Activated T-helper 1 cell treated with Interleukin-2 at 50 U/mL for 16 hours (primary cell): ENCODE measurements at places on chromosomes 1 and 21.

DNA sequence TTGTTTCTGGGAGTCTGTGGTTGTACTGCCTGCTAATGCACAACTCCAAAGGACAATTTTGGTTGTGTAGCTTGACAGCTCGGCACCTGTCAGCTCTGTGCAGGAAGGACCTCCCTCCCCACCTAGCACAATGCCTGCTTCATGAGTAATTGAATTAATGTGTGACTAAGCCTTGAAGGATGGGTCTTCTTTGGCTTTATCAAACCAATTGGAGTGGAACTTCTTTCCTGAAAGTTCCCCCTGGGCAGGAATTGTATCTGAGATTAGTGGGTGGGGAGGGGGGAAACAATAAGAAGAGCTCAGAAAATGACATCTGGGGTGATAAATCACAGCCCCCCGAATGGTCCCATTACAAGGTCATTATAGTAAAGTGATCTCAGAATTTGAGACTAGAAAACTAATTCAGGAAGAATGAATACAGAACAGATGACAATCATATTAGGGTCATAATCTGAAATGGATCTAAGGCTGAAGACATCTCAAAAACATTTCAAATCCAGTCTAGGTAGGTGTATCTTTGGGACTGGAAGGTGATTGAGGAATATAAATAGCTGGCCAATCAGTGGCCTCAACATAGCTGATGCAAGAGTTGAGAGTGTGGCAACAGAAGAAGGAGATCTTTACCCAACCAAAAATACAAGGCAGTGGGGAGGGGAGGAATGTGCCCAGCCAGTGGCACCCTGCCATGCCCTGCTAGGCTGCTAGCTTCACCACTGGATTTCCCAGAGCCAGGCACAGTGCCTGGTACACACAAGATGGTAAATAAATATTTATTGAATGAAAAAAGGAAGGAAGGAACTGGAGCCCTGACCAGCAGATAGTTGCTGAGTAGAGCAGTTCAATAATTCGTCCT is 10.1 kb upstream of the SESN2 start:
- no peak for DNase-seq

- DNase-seq: no peak
Observed at GRCh38 chr21:35428937-35429336, 379.8 kb upstream of the RUNX1 start.

GRCh38 chr1:153553096-153553495 is 4.0 kb upstream of the S100A3 start:
- DNase-seq: no peak

DNA sequence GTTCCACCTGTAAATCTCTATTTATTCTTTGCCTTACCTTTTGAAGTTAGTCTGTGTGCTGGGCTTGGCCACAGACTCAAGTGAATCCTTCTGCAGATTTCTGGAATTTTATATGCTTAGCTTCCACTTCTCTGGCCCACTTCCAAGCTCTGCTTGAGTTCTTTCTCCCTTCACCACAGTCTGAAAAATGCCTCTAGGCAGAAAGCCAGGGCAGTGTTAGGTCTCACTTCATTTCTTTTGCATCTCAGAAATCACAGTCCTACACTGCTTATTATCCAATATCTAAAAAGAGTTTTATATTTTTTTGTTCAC is 48.9 kb downstream of the INKA2 start:
- DNase-seq: no peak

DNA sequence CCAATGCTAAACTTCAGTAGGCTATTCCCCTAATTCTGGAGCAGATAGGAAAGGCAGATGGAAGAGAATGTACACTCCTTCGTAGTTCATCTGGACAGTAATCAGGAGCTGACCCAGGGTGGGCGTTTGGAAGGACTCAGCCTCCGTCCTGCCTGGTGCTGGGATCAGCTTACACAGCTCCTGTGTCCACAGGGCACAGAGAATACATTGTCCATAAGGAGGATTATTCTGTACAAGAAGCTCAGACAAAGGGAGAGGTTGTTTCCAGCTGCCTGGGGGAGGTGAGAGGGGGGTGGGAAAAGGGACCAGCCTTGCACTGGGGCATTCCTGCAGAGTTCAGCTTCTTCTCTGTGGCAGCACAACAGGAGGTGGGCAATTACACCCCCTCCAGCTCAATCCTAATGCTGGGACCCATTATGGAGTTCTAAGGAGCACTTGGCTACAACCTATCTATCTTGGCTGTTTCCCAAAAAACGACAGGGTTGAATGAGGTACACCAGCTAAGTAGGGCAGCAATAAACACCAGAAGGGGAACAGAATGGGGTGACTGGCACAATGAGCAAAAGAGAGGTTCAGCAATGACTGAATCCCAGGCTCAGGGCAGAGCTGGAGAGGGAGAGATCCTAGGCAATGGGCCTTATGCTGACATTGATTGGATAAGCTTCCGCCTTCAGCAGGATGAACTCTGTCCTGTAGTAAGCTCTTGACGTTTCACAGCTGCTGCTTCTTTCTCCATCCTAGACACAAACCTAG is 7.4 kb downstream of the MED8 start:
- no peak for DNase-seq

DNA sequence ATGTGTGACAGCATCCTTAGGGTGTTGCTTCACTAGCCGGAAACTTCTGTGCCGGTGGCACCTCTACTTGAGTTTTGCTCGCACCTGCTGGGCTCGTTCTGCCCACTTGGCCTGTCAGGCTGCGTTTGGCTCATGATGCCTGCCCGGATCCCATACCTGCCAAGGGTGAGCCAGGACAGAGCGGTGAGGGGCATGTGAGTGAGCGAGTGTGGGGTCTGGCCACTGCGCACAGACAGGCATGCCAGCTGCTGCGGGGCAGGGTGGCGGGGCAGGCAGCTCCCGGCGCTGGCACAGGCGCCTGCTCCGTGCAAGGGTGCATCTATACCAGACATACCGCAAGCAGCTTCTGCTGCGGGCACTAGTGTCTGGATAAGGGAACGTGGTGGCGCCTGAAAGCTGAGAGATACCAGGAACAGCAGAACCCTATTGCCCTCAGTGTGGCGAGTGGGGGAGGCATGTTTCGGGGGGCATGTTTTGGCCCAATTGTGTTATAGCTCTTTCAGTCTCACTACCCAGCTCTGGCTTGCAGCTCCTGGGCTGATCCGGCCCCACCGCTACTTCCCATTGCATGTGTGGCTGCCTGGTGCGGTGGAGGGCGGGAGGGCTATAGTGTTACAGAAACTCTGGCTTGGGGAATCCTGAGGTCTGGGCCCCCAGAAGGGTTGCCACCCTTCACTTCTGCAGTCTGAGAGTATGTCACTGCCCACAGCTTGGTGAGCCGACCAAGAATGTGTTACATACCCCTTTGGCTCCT is 32.2 kb downstream of the MAGI3 start:
- DNase-seq: no peak

DNA sequence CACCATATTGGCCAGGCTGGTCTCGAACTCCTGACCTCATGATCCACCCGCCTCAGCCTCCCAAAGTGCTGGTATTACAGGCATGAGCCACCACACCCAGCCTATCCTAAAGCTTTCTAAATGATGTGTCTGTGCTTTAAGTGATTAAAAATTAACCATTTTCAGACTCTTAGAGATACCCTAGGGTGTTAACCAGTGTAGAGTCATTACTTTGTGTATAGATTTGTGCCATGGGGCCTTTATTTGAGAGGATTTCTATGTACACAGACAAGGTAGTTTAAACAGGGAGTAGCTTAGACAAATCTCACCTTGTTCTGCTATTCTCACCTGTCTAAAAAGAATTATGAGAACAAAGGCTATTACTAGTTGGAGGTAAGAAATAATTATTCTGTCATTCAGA is 12.7 kb upstream of the PLEKHM2 start:
- DNase-seq: no peak

DNA sequence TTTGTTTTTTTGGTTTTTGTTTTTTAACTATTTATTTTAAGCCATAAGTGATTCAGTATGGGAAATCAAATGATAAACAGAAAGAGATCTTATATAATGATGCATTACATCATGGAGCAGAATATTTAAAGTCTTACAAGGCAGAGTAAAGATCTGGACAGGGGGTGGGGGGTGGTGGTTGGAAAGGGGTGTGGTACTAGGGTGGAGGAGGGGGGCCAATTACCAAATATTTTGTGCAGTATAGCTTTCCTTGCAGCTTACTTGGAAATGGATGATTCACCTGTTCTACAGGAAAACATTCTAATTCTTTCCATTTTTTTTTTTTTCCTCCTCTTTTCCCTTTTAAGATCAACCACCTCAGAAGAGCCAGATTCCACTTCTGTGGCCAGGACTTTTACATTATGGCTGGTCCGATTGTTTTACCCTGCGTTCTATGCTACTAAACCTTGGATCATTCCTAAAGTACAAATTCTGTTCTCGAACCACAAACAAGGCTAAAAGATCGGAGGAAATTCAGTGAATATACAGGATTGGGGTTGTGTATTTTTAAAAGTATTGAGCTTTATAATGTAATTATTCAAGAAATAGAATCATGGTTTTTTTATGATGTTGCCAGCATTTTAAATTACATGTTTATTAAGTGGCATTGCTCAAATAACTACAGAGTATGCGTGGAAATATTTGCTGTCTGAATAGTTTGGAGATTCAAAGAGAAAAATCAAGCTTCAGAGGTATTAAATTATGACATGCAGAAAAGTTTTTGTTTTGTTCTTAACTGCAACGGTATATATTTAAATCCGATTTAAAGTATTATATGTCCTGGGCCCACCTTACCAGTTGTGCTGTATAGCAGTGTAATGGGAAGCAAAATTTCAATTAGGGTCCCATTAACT is 859.5 kb downstream of the USP25 start:
- DNase-seq: no peak

DNA sequence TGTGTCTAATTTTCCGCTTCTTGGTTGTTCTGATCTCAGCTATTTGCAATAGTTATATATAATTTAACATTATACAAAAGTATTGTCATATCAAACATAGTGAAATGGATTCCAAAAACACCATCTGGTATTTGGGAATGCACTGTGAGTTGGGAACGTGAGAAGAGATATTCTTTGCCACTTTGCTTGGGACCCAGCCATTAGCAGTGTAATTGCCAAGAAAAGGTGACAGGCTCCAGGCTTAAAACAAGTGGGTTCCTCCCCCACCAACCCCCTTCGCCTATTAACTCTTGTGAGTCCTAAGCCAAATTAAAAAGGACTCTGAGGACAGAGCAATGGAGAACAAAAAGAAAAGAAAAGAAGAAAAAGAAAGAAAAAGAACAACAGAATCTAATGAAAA is 186.7 kb upstream of the NFIA start:
- no peak for DNase-seq

DNA sequence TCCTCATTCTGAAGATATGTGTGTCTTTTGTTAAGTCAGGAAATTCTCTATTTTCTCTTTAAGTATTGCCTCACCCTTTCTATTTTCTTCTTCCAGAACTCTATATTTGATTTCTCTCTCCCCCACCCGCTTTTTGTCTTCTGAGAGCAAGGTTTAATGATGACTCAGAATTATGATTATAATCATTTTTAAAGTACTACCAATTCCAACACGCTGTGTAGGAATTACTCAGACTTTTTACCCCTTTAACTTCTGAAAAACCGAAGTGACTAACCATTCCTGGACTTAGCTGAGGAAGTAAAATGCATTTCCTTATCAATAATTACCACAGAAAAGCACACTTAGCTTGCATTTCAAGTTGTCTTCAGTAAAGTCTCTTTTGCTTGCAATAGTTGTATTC is 20.8 kb upstream of the SCYL3 start:
- no peak for DNase-seq

GRCh38 chr1:61337037-61337436 is 254.7 kb downstream of the NFIA start:
- DNase-seq: no peak

- DNase-seq: no peak
Observed at GRCh38 chr1:188778578-188778977, 1699.1 kb downstream of the BRINP3 start.

- DNase-seq: no peak
Observed at GRCh38 chr21:29230551-29231261, 68.0 kb upstream of the BACH1 start.

DNA sequence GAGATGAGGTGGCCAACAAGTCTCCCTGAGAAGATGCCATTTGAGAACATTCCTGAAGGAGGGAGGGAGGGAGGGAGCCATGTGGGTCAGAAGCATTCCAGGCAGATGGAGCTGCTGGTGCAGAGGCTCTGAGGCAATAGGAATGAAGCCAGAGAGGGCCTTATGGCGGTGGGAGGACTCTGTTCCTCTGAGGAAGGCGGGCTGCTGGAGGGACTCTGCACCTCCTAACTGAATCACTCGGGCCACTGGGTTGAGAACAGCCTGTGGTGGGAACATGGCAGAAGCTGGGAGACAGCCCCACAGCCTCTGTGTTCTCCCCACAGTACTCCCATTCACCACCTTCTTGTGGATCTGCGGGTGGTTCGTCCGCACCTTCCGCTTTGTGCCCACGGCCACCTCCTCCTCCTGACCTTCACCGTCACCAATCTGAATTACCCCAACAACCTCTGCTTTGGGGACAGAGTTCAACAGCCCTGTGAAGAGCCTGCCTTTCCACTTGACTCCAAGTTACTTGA is 2.4 kb upstream of the TMEM125 start:
- DNase-seq: no peak

- no peak for DNase-seq
Observed at GRCh38 chr1:18111605-18112297, 4.2 kb downstream of the IGSF21 start.

GRCh38 chr1:205942631-205943159 is 561 bp downstream of the SLC26A9 start:
- DNase-seq: no peak

- DNase-seq: no peak
Observed at GRCh38 chr1:7298749-7299151, 472.3 kb upstream of the VAMP3 start.

DNA sequence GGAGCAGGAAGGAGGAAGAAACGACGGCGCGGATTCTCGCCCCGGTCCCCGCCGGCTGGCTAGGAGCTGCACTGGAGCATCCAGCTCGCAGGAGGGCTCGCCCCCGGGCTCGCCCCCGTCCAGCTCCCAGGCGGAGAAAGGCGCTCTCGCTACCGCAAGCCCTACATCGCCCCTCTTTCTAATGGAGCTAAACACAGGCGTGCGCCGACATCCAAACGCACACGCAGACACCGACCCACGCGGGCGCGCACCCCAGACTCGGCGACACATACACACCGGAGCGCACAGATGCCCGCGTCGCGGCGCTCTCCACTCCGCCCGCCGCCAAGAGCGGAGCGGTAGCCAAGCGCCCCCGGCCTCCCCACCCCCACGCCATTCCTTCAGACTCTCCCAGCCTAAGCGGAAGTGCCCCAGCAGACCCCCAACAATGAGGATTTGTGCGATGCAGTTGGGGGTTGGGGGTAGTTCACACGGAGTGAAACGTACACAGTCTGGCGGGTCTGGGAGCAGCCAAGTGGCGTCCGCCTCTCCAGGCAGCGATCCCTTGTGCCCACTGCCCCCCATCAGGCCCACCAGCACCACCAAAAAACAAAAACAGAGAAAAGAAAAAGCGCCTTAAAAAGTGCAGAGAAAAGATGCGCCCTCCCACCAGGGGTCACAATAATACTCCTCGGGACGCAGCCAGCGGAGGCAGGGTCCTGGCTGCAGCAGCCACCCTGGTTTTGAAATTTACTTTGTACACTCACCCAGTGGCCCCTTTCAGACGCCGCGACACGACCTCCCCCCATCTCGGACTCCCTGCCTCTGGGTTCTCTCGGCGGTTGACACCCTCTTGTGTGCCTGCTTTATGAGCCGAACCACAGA is 1.4 kb downstream of the DAB1 start:
- DNase-seq: no peak
